CD4-positive, alpha-beta T cell (primary cell): ENCODE measurements at places on chromosomes 6 and 20. TPM values are rescaled to one million over a fixed set of nuclear protein-coding genes. Genes with fewer than 3 reads are reported as not detected.

GRCh38 chr6:26657256-26657655, 2.3 kb downstream of the ZNF322 start:
- DNase-seq = no peak

DNA sequence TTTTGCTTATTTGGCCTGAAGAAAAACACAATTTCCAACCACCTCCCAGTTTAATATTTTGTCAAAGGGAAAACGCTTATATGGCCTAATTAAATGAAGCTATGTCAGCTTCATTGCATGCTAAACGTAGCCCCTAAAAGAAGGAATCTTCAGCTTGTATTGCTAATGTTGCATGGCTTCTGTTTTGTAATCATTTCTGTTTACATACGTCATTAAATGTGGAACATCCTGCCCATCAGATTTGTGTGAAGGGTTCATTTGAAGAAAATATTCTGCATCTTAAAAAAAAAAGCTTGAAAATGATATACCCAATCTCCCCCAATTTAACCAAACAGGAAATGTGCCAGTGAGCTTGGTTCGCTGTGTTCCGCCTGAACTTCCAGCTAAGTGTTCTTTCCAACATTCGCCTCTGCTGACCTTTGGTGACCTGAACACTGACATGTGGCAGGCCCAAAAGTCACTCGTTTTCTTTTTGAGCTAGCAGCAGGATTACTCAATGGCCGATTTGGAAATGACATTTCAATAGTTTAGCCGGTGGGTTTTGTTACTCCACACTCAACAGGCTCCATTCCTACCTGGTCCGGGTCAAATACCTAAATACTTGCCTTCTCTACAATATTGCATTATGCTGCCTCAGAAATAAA, 12.7 kb upstream of the SIRT5 start:
- DNase-seq = no peak

GRCh38 chr20:63626424-63627128, at the start of gene GMEB2:
TSS of gene GMEB2 (minus strand) at chr20:63627101. CDS start at chr20:63619397, 7,704 bp downstream.
- no peak for DNase-seq

The RCAN2 gene
- total RNA-seq = not detected

The SFTA2 gene
- total RNA-seq = not detected

DNA sequence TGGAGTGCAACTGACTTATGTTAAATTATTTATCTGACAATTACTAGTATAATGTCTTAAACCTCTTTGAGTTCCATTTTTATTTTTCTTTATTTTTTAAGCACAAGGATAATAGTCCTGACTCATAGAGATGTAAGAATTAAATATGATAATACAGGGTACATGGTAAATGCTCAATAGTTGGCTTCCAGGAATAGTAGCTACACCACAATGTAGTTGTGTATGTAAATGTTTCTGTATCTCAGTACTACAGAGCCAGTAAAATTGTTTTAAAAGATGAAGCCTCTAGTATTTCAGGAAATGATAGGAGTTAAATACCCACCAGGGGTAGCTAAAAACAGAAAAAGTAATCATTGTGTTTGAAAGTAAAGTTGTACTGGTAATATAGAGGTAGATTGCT, 487.4 kb upstream of the IRAK1BP1 start:
- no peak for DNase-seq

- DNase-seq = no peak
These were observed 130.6 kb upstream of the C6orf118 start for GRCh38 chr6:165439928-165440554.

The SLC13A3 gene
- total RNA-seq = not detected

- DNase-seq = no peak
These were observed 125.6 kb downstream of the BANF2 start for GRCh38 chr20:17825252-17825959.

DNA sequence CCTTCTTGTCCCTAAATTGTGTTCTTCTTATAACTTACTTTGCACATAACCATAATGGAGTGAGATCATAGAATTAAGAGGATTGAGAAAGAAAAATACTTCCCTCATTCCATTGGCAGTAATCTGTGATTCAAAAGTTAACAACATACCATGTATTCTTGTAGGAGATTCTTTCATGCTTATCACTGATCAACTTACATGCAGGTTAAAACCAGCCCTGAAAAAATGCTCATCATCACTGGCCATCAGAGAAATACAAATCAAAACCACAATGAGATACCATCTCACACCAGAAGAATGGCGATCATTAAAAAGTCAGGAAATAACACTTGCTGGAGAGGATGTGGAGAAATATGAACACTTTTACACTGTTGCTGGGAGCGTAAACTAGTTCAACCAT, 36.5 kb upstream of the GFRAL start:
- DNase-seq = no peak

The PARD6B gene
- 8.2 TPM for total RNA-seq

The ADGRG6 gene
- total RNA-seq = 0.63 TPM

DNA sequence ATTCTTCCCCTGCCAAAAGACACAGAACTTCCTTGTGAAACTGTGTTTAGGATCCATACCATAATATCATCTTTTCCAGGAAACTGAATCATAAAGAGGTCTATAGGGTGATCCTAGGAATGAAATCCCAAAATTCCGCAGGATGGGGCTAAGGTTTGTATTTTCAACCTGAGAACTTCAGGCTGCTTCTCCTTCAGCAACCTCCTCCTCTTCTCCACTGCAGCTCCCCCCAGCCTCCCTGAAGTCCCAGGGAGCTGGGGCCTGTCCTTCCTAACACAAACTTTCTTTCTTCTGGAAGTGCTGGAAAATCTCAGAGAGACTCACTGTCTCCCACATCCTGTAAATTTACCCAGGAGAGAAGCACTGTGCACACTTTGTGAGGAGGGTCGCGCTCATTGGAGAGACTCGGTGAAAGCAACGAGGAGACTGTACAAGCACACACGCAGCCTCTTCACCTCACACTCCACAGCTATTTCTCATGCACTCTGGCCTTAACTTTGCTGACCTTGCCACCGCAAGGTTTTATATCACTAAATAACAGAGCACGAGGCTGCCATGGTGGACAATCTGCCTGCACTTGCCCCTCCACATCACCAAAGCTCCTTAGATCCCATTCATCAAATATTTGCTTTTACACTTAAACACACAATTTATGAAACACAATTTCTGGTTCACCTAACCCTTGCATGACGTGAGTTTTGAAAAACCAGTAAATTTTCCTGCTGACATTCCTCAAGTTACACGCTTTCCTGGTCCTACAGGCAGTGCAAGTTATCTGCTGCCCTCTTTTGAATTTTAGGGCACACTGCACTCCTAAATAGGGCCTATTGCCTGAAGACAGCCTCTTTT, 14.3 kb downstream of the ID4 start:
- DNase-seq = no peak

DNA sequence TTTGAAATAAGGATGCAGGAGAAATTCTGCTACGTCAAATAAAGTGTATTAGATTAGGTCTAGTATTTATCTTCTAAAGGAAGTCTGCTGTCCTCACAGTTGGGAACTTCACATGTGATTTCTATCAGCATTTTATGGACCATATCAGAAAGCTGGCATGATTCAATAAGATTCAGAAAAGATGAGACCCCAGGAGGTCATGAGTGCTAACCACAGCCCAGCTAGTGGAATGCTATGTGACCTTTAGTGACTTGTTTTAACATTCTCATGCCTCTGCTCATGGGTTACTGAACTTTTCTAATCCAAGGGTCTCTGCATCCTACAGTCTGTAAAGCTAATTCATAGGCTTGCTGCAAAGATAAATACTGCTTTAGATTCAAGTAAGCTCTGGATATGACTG, 150.1 kb downstream of the GMPR start:
- no peak for DNase-seq

DNA sequence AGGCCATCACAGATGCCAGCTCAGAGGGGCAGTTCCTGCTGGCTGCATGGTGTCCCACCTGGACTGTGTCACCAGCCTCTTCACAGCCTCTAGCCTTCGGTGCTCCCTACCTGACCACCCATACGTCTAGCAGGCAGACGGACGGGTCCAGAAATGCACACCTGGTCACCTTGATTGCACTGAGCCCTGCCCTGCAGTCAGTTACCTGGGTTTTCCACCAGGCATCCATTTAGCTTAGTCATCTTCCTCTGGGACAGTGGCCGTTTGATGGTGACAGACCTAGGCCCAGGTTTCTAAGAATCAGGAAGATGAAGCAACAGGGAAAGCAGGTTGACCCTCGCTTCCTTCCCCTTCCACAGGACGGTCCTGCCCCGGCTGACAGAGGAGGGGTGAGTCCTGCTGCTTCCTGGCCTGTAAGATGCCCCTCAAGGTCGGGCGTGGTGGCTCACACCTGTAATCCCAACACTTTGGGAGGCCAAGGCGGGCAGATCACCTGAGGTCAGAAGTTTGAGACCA, 9.8 kb upstream of the BPI start:
- DNase-seq = no peak

The MDFI gene
- not detected for total RNA-seq

DNA sequence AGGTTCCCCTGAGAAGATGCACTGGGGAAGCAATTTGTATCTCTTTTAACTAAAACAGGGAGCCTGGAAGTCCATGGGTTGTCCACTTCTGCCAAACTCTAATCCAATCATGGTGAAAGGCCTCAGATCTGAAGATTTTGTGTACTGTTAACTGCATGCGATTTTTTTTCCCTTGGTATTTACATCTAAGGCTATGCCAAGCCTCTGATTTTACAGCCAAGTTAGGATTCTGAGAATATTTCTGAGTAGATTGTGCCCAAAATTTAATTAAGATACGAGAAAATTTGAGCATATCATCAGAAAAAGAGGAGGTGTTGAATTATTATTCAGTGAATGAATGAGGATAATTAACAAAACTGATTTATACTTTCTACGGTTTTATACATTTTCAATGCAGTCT, 34.0 kb downstream of the BTBD3 start:
- DNase-seq = no peak

The RRAGD gene
- 10.2 TPM for total RNA-seq

DNA sequence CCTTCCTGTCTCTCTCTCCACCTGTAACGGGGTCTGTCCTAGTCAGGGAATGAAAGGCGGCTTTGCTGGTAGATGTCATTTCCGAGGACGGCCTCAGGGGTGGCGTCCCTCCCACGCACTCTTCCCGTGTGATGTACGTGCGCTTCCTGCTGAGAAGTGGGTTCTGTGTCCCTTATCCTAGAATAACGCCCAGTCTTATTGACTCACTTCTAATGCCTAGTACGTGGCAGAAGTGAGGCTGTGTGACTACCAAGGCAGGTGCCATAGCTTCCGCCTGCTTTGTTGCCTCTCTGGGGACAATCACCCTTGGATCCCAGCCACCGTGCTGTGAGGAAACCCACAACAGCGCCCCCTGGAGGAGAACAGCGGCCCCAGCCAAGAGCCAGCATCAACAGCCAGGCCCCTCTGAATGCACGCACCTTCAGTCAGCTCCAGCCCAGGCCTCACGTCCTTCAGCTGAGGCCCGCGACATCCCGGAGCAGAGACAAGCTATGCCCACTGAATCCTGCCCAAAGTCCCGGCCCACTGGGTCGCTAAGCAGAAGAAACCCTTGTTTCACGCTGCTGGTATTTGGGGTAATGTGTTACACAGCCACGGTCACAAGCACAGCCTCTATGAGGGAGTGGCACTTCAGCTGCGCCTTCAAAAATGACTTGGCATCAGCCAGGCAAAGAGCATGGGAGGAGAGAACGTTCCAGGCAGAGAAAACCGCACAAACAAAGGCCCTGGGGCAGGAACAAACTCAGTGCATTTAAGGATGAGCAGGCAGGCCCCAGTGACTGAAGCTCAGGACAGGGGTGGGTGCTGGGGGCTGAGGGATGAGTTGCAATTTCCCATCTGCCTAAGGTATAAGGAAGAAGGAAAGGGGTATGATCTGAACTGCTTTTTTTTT, 224.2 kb downstream of the NFATC2 start:
- DNase-seq = peak; percentile 22

The MTHFD1L gene
- 9.7 TPM for total RNA-seq

DNA sequence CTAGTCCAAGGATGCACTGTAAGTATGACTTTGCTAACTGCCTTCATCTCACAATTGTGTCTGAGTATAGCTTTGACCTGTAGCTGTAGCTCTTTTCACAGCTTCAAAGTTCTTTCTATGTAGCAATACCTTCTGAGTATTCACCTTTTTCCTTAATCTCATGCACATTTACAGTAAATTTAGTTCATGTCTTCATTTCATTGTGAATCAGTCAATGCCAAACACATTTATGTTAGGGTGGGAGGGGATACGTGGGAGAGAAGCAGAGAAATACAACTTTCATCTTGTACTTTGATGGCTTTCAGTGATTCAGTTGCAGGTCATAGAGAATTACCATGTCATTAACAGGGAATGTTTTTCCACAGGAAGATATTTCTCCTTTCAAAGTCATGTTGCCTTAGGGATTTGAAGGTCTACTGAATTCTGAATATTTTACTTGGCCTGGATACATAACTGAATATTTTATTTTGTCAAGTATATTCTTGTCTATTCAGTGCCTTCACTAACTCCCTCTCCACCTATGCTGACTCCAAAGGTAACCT, 119.2 kb downstream of the TINAG start:
- no peak for DNase-seq

The SLC26A8 gene
- not detected for total RNA-seq

The HUS1B gene
- 3.1 TPM for total RNA-seq

DNA sequence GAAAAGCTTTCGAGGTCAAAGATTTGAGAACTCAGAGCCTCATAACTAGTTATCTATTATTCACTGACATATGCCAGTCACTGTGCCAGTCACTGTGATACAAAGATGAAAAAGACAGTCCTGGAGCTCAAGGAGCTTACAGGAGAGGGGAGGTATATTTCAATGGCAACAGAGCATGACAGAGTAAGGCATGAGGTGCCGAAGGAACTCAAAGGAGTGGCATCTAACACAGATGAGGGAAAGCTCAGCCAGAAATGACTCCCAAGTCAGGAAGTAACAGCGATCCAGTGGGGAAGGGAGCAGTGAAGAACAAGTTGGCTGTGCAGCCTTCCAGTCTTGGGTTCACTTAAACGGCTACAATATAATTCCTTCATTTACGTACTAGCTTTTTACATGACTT, 46.6 kb downstream of the DTNBP1 start:
- DNase-seq = no peak

DNA sequence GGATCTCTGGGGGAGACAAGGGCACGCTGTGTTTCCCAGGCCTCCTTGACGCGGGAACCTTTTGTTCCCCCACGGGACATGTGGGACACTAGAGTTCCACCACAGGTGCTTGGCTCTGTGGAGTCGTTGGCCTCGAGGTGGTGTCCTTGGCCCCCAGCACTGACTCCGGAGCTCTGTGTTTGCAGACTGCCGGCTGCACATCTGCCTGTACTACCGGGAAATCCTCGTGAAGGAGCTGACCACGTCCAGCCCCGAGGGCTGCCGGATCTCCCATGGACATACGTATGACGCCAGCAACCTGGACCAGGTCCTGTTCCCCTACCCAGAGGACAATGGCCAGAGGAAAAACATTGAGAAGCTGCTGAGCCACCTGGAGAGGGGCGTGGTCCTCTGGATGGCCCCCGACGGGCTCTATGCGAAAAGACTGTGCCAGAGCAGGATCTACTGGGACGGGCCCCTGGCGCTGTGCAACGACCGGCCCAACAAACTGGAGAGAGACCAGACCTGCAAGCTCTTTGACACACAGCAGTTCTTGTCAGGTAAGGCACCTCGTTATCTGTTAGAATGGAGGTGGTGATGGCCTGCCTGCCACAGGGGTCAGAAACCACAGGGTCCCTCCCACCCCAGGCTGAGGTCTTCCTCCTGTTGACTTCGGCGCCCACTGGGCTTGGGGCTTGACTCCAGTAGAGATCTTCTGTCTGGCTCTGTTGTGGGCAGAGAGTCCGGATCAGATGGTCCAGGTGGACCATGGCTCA, 9.9 kb downstream of the IRF4 start:
- no peak for DNase-seq
